NCI-H1105 treated with DMSO at 0.1 percent for 48 hours (cell line): ENCODE measurements at places on chromosomes 5 and 9.

DNA sequence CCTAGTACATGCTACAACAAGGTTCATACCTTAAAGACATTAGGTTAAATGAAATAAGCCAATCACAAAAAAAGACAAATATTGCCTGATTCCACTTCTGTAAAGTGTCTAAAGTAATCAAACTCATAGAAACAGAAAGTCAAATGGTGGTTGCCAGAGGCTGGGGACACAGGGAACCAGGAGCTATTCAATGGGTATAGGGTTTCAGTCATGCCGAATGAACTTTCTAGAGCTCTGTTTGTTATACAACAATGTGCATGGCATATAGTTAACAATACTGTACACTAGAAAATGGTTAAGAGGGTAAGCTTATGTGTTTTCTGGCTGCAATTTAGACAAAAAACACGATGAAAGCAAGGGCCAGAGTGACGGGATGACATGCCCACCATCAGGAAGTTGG, 70.8 kb upstream of the EGFLAM start:
- no peak for DNase-seq

- no peak for DNase-seq
These were observed 860.1 kb downstream of the PTPRD start for GRCh38 chr9:9752722-9753121.

- no peak for DNase-seq
These were observed 517.5 kb downstream of the AGTPBP1 start for GRCh38 chr9:85224301-85224700.

GRCh38 chr9:131873335-131873734, 133.5 kb upstream of the RAPGEF1 start:
- no peak for DNase-seq

DNA sequence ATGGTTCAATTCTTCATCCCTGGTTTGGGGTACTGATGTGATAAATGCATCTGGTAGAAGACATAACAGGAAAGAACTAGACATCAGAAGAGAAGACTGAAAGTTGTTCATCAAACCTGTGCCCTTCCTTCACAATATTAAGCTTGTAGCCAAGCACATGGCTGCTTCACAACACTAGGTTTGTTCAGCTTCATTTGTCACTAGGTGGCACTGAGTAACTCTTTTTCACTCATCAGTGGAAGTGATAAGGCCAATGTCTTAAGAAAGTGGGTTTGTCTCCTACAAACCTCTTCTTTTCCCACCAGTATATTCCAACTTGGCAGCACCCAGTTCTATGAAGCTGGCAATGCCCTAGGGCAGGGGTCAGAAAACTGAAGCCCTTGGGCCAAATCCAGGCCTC, 26.9 kb downstream of the ZNF484 start:
- DNase-seq: no peak

- DNase-seq: no peak
These were observed 343.5 kb downstream of the PLK2 start for GRCh38 chr5:58116346-58116745.

DNA sequence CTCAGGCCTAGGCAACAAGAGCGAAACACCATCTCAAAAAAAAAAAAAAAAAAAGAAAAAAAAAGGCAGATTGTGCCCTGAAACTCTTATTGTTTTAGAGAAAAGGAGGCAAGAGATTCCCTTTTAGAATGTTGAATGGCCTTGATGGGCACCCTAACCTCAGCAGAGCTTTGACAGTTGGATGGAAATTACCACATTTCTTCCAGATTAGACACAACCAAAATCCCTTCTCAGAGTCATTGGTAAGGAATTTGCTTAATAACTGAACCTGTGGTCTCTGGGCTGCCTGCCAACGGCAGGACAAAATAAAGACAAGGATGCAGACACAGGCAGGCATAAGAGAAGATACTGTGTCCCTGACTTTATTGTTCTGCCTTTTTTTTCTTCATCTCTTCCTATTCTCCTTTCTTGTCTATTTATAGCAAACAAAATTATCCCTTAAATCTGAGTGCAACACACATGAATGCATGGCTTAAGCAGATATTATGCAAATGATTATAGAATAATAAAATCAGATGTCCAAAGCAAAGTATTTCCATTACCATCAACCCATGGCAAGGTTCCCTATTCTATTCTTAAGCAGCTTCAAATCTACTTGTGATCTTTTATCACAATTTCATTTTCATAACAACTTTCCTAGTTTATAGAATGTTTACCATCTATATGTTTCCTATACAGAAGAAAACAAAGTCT, 37.3 kb upstream of the TRIO start:
- peak; percentile 64 for DNase-seq

DNA sequence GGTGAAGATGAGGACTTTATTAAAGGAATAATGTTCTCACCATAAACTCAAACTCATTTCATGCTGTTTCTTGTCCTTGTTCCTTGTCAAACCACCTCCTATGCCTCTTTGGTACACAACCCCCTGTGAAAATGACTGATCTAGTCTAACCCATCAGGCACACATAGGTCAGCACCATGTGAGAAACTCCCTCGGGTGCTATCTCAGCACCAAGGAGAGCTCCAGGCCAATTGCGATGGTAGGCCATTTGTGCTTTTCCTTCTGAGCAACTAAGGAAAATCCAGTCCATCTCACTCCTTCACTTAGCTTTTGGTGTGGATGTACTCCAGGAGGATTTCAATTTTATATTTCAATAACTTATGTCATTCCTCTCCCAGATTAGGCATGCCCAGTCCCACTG, 199.8 kb downstream of the ZNF608 start:
- no peak for DNase-seq

DNA sequence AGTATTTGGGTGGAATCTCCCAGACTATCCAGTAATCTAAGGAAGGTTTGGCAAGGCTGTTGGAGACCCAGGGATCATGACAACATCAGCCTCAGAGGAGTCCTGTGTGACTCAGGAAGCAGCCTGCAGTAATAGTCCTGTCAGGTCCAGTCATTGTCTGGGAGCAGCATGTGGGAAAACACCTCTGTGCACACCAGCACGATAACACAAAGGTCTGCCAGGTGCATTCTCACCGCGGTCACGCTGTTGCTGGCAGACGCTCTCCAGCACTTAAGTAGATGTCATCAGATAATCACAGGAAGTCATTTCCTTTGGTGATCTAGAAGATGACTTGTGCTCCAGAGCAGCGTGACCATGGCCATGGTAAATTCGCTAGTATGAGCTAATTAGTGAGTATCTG, 99.2 kb upstream of the IQGAP2 start:
- peak; percentile 7 for DNase-seq

DNA sequence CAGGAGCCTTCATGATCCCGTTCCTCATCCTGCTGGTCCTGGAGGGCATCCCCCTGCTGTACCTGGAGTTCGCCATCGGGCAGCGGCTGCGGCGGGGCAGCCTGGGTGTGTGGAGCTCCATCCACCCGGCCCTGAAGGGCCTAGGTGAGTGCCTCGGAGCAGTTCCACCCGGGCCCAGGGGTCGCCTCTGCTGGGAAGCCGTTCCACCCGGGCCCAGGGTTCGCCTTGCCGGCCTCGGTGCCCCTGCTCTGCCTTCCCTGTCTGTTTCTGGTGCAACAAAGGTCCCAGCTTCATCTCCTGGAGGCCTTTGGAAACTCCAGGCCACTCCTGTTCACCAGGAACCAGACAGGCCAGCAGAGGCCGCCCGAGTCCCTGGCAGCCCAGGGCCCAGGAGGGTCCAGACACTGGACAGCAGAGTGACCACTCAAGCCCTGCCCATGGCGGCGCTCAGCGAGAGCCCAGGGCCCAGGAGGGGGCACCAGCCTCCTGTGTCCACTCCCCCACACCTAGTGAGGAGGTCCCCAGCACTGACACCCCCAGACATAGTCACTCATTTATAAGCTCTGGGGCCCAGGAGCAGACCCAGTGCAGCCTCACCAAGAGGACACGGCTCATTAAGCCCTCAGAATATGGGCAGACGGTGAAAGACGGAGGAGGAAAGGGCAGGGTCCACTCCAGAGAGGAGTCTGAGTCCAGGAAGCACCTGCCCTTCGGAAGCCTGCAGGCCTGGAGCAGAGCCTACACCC, 7.5 kb downstream of the SLC6A19 start:
- DNase-seq: no peak

DNA sequence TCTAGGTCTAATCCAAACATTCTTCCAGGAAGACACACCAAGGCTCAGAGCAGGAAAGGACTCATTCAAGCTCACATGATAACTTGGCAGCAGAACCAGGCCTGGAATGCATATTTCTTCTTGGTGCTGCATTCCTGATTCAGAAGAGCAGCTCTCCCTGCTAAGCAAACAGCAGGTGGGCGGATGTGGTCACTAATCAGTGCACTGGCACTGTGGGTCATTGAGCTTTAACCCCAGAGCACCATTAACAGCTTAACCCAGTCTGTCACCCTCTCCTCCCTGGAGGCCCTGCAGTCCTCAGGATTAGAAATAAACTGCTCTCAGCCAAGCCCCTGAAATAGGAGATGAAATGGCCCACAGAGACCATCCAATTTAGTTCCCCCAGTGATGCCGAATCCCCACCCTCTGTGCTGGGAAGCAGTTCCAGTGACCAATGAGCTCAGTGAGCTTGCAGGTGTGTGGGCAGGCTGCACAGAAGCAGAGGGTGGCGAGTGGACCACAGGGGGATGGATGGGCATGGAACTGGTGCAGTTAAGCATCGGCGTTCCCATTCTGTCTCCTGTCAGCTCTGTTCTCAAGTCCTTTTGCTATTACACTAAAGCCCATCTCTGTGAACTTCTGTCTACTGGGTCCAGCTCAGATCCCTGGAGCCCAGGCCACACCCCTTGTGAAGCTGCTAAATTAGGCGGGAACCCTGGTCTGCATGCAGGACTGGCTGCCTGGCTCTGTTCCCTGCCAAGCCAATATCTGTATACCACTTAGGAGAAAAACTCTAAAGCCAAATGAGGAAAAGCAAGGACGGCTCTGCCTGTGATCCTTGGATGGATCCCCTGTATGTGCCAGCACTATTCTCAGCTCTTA, 16.6 kb upstream of the MEGF9 start:
- no peak for DNase-seq

- peak; percentile 48 for DNase-seq
These were observed 14.8 kb upstream of the CEMIP2 start for GRCh38 chr9:71783120-71783523.

GRCh38 chr5:66757219-66757833, 161.1 kb downstream of the MAST4 start:
- peak; percentile 32 for DNase-seq

- no peak for DNase-seq
These were observed 1.1 kb upstream of the LRRC70 start for GRCh38 chr5:62577488-62577887.

DNA sequence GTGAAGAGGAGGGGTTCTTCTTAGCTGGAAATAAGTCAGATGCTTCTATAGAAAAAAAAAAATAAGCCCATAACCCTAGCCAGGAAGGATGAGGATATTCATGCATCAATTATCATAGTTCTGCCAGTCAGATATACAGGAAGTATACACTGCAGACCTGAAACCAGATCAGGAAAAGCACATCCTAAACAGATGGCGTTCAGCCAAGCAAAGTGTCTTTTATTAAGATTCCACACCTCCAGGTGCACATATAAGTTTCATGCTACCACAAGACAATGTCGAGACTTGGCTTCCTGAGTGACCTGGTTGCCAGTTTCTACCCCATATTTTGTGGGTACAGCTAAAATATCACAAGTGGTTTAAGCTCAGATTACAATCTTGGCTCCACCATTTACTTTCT, 108.3 kb downstream of the CETN3 start:
- peak; percentile 9 for DNase-seq

- no peak for DNase-seq
These were observed 447.1 kb downstream of the LRRC70 start for GRCh38 chr5:63025679-63026078.

DNA sequence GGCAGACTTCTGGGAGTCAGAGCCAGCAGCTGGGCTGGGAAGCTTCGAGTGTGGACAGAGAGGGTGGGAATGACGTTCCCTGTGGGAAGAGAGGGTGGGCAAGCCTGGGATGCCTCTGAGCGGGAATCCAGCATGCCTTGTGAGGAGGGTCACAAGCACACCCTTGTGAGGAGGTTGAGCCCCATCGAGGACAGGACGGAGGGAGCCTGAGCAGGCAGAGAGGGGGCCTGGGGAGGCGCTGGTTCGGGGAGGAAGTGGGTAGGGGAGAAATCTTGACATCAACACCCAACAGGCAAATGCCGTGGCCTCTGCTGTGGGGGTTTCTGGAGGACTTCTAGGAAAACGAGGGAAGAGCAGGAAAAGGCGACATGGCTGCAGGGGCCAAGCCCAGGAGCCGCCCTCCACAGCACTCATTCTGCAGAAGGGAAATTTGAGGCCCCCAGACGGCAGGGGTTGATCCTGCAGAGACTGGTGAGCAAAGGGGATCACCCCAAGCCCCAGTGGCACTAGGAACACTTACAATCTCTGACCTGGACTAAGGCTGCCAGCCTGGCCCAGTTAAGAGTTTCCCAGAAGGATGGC, 1.1 kb upstream of the IL13 start:
- DNase-seq: no peak
